ENCODE measurements at places on chromosomes 7 and 10.
A peak's percentile ranks its signal among the peaks of the same experiment; 100 is the strongest.

GRCh38 chr7:138887872-138888656, 90.1 kb upstream of the ATP6V0A4 start:
- no peak for DNase-seq

GRCh38 chr7:5470167-5470532, 46.5 kb upstream of the TNRC18 start:
- DNase-seq: no peak

- DNase-seq: no peak
Measured at GRCh38 chr7:36870625-36871354, 146.5 kb upstream of the AOAH start.

GRCh38 chr7:38310591-38311101, 37.2 kb upstream of the TARP start:
- no peak for DNase-seq

- no peak for DNase-seq
Measured at GRCh38 chr10:125137601-125138438, 22.5 kb downstream of the CTBP2 start.

- DNase-seq: no peak
Measured at GRCh38 chr7:44307301-44307900, 18.0 kb downstream of the CAMK2B start.

- DNase-seq: peak; percentile 83
Measured at GRCh38 chr10:77173615-77174461, 463.8 kb downstream of the KCNMA1 start.

DNA sequence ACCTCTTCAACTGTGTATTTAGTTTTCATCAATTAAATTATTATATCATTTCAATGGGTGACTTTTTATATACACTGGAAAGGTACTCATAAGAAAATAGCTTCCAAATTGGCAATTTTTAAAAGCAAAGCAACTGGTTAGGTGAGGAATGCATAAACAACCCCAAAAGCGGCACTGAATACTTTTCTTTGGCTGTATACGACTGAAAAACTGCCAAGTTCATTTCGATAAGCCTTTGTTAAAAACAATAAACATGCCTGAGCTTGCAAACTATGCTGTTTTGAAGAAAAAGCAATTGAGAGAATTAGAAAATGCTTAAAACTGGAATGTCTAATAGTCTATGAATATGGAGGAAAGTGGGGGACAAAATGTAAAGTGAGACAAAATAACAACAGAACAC, 2.9 kb downstream of the SLC16A12 start:
- no peak for DNase-seq

DNA sequence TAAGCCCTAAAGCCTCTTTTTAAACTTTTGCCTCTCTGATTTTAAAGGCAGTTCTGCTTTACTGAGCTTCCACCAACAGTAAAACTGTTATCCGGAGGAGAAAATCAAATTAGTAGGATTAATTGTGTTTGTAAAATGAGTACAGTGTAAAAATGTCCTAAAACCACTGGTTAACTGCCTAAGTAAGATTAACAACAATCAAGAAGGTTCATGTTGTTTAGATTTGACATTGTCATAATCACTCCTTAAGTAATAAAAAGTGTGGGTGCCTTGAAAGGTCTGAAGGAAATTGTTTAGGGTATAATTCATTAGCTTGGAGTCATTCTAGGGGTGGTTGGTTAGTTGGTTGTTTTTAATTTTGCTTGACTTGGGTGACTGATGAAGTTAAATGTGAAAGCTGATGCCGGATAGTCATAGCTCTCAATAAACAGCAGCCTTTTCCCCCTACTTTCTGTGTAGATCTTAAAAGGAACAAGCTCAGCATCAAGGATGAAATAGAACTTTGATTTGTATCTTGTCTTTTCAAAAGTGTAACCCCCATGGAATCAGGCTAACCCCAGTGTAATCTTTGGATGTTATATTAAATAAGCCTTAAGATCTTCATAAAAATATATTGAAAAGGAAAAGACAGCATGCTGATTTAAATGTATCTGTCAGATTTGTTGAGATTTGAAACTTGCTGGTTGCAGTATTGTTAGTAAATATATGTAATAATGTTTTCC, 148.3 kb downstream of the ARID5B start:
- DNase-seq: peak; percentile 45

DNA sequence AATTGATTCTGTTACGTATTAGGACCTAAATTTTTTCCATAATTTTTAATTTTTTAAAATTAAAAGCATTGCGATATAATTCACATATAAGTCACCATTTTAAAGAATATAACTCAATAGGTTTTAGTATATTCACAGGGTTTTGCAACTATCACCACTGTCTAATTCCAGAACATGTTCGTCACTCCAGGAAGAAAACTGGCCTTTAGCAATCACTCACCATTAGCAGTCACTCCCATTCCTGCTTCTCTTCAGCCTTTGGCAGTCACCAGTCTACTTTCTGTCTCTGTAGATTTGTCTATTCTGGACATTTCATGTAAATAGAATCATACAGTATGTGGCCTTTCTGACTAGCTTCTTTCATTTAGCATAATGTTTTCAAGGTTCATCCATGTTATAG, 176.5 kb downstream of the EXOC4 start:
- no peak for DNase-seq

DNA sequence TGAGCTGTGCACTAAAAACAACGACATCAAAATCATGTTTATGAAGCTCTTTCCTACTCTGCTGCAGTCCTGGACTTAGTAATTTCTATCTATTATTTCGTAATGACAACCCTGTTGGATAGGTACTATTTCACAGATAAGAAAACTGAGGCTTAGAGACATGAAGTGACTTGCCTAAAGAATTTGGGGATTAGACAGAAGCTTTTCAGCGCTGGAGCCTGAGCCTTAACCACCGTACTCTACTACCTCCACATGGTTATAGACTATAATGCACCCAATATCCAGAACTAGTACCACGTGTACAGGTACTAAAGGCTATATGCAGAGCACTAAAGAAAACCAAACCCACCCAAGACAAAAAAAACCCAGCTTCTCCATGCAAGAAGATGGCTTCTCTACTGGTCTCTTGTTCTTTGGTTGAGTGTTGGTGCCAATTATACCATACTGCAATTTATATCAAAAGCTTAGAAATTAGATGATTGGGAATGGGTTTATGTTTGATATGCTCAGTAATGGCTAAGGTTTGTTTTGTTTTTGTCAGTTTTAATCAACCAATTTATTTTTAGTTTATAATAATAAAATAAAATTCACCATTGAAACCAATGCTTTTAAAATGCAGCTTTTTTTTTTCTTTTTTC, 6.5 kb upstream of the SNX10 start:
- no peak for DNase-seq

DNA sequence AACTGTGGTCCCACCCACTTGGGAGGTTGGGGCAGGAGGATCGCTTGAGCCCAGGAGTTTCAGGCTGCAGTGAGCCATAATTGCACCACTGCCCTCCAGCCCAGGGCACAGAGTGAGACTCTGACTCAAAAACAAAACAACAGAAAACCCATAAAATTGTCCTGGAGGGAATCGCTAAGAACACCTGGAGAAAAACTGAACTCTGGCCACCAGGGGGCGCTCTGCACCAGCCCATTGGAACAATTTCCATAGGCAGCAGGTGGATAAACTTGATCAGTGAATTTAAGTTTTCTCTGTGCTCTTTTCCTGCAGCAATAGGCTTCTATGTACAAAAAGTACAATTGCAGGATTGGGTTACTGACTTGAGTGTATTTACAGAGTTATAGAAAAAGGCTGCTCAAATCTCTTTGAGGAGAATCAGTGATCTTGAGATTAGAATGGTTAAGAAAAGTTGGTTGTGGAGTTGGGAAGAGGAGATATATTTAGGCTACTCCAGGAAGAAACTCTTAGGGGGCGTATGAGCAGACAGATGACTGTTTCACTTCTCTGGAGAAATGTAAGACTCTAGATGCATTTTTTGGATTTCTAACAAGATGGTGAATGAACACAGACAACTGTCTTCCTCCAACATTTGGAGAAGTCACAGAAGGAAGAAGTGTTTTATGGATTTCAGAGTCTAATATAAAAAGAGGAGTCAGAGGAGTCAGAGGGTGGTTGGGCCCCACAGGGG, 274.9 kb upstream of the GALNT17 start:
- DNase-seq: peak; percentile 64

GRCh38 chr10:6504296-6504695, 75.8 kb downstream of the PRKCQ start:
- no peak for DNase-seq

DNA sequence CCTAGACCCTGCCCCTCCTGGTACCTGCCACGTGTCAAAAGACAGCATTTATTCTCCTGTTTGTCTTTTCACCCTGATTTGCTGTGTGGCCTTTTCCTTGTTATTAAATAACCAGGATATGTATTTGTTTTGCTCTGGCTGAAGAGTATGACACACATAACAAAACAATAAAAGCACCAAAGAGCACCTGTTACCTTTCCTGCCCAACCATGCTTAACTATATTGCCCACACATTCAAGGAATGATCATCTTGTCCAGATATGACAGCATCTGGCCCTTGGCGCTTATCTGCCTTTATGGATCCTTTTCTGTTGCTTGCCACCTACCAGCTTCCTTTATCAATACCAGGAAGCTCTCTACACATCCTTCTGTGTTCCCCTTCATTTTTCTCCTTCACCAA, 357.7 kb downstream of the FGFR2 start:
- no peak for DNase-seq

DNA sequence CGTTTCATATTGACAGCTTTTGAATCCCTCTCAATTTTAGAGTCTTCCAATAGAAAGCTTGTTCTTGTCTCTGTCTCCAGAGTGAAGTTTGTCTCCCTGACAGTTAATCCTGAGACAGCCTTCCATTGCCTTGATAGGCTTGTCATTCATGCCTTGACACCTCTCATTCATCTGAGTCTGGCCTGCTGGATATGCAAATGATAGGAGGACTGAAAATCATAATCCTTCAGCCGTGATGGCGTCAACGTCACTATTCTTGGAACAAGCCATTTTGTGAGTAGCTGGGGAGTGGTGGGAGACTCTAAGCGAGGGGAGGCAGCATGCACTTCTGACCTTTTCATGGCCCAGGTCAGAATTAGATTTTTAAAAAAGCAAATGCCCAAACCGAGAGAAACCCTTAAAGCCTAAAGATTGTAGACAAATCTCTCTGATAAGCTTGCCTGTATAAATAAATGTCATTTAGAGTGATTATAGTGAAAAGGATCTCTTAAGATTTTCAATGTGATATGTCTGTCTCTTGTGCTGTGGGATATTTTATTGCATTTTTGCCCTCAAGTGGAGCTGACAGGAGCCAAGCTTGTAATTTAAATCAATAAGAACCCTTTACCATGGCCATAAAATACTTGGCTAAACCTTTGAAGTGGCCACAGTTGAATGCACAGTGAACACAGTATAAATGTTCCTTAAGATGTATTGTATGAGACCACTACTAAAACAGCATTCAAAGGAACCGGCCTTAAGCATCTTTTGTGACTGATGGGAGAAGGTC, 148.8 kb downstream of the SNX10 start:
- DNase-seq: no peak

- no peak for DNase-seq
Measured at GRCh38 chr7:12258074-12258473, 47.0 kb downstream of the TMEM106B start.

- DNase-seq: no peak
Measured at GRCh38 chr7:27082171-27082570, 13.6 kb downstream of the HOXA1 start.

DNA sequence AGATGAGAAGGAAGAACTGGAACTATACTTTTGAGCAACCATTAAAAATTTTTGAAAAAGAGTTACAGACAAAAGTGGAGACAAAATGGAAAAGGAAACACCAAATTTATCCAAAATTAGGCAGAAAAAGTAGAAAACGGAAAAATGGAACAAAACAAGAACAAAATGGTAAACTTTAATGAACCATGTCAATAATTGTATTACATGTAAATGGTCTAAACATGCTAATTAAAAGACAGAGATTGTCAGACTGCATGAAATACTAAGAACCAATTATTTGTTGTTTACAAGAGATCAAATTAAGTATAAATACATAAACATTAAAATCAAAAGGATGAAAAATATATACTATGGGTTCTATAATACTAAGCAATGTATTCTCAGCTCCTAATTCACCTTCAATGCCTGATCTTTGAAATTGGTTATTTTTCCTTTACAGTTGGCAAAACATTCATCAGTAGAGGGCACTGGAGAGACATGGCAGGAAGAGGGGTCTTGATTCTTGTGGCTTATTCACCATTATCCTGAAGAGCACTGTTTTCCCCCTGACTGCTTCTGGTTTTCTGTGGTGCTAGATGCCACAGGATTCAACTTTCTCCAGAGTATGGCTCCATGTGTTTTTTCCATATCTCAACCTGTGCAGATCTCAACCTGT, 124.9 kb downstream of the ELFN1 start:
- DNase-seq: no peak

DNA sequence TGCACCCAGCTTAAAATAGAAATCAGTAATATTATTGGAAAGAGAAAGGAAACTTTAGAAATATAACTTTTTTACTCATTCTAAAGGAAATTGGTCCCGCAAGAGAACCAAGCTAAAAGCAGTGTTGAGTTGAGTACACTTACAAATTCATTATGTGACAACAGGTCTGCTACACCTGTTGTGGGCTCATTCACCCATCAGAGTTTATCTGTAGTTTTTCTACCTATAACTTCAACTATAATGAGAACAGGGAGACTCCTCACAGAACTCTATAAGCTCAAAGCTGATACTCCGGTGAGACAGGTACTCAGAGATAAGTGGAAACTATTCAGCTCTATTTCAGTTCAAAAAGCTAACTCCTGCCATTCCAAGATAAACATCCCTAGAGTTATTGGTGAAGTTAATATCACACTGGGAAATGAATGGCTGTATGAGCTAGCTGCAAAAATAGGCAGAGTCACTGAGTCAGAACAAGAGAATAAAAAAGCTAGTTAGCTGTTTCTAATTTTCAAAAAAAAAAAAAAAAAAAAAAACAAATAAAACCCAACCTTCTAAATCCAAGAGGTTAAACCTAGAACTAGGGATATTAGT, 121.3 kb downstream of the PPP1R3A start:
- DNase-seq: peak; percentile 44

DNA sequence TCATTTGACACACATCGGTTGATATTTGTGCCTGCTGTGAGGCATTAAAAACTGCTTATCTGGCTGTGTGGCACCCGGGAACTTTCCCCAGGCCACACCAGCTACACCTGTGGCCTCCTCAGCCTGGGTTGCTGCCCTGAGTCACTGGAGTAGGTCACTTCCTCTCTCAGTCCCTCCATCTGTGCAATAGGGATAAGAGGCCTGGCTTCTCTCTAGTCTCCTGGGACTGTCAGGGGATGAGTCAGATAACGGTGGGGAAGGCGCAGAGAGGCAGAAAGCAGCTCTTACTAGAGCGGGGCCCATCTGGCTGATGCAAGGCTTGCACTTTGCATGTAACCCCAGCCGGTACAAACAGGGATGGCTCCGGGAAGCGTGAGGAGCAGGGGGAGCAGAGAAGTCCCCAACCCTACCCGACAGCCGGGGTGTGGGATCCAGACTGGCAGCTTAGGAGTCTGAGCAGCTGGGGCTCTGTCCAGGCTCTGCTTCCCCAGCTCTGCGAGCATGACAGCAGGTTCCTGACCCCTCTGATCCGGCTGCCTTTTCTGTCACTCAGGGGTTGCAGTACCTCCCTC, 34.0 kb downstream of the DNAJB12 start:
- peak; percentile 98 for DNase-seq

All from astrocyte of the spinal cord (primary cell).